Natural killer cell treated with Interleukin-12 subunit alpha and Interleukin-12 subunit beta and Interleukin-15 and Interleukin-18, amount 100 ng/mL, for 72 hours (primary cell): ENCODE measurements at places on chromosomes 6 and 20.

GRCh38 chr6:19552076-19552475 lies 285.1 kb upstream of the ID4 start:
- no peak for DNase-seq

DNA sequence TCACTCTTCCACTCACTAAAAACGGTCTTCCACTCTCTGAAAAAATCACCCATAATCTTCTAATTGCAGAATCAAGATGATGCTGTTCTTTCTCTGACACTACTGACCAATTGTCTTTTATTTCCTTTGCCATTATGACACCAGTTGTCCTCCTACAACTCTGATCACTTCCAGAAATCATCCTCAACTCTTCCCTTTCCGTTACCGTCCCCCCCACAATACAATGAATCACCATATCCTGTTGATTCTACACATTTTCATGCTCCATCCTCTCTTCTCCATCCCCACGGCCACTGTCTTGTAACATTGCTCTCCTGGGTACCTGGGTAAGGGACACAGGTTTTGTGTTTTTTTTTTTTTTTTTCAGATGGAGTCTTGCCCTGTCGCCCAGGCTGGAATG lies 2.5 kb upstream of the PPP2R5D start:
- no peak for DNase-seq

- no peak for DNase-seq
Observed at GRCh38 chr6:83884523-83884922, 25.0 kb downstream of the CYB5R4 start.

DNA sequence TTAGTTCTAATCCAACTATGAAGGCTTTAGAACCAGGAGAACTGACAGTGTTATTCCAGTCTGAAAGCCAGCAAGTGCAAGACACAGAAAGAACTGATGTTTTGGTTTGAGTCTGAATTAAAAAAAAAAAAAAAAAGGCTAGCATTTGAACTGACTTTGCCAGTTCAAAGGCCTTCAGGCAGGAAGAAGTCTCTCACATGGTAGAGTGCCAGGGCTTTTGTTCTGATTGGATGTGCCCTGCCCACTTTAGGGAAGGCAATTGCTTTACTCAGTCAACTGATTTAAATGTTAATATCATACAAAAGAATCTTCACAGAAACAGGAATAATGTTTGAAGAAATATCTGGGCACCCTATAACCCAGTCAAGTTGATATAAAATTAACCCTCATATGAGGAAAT lies 212.2 kb downstream of the HIVEP2 start:
- DNase-seq, result no peak

- DNase-seq, result no peak
Observed at GRCh38 chr6:122833021-122833491, 44.0 kb downstream of the SMPDL3A start.

DNA sequence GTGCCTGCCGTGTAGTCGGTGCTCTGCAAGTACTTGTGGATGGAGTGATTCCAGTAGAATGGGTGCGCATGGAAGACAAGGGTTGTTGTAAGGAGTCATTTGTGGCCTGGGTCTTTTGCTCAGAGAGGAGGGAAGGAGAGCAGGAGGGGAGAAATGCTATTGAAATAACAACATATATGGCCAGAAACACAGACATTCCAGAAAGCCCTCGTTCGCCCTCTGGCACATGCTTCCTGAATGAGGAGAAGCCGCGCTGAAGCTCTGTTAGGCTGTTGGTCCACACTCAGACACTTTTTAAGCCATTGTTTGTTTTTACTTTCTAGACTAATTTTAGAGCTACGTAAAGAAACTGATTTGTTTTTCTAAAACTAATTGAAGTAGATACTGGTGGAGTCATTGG lies 107.4 kb downstream of the RPP40 start:
- DNase-seq, result no peak

GRCh38 chr6:157893238-157893637 lies 70.2 kb downstream of the SNX9 start:
- no peak for DNase-seq

GRCh38 chr20:57562541-57563465 lies 1.9 kb downstream of the PCK1 start:
- no peak for DNase-seq

DNA sequence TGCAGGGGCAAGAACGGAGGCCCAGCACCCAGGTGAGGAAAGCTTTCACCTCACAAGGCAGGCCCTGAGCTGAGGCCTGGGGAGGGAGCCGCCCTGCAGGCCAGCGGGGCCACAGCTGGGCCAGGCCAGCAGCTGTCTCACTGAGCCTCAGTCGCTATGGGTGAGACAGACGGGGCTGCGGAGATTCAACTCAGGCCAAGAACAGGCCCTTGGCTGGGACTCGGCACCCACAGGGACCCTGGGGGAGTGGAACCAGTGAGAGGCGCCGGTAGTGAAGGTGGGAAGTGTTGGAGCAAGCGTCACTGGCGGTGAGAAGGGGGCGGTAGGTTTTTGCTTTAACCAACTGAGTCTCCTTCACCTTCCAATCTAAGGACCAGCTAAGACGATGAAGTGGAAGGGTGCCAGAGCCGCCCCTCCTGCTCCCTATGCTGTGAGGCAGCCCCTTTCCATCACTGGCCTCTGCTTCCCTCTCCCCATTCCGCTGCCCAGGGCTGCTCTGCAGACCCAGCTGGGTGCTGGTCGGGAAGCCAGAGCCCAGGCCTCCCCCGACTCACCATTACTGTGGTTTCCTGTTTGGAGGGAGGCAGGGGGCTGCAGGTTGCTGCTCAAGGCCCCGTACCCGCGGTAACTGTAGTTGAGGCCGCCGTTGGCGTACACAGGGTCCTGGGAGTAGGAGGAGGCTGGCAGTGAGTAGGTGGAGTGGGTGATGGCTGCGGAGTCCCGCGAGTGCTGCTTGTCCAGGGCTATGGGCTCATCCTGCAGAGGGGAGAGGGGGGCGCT lies 93.7 kb downstream of the ASXL1 start:
- no peak for DNase-seq

- DNase-seq, result no peak
Observed at GRCh38 chr6:84645563-84646266, 118.7 kb downstream of the TBX18 start.

- DNase-seq, result no peak
Observed at GRCh38 chr6:119390247-119390793, 40.8 kb upstream of the MAN1A1 start.

DNA sequence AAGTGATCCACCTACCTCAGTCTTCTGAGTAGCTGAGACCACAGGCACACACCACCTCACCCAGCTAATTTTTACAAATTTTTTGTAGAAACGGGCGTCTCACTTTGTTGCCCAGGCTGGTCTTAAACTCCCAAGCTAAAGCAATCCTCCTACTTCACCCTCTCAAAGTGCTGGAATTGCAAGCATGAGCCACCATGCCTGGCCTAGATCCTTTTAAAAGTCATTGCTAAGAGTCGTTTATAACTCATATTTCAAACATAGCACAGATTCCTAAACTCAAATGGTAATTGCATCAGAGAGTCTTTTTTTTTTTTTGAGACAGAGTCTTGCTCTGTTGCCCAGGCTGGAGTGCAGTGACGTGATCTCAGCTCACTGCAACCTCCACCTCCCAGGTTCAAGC lies 7.7 kb upstream of the SAMHD1 start:
- no peak for DNase-seq

DNA sequence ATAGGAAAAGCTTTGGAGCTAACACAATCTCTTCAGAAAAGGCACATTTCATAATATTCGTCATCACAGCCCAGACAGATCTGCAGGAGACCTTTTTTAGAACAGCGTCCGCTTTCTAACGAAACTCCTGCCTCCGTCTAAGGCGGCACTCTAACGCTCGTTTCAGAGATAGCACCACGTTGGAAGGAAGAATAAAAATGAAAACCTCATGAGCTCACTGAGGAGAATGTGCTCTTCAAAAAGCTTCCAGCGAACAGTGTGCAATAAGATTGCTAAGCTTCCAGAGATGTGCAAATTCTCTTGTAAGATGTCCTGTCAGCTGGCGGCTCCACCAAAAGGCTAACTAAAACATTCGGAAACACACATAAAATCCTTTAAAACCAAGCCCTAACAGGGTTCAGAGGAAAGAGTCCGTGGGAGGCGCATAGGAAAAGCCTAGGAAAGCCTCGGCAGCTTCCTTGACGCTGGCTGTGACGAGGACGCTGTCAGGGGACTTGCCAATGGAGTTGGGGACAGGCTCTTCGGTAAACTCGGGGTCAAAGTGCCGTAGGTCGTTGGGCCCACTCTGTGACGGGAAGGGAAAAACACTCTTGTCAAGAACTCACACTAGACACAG lies 117.6 kb upstream of the SLC2A12 start:
- no peak for DNase-seq

DNA sequence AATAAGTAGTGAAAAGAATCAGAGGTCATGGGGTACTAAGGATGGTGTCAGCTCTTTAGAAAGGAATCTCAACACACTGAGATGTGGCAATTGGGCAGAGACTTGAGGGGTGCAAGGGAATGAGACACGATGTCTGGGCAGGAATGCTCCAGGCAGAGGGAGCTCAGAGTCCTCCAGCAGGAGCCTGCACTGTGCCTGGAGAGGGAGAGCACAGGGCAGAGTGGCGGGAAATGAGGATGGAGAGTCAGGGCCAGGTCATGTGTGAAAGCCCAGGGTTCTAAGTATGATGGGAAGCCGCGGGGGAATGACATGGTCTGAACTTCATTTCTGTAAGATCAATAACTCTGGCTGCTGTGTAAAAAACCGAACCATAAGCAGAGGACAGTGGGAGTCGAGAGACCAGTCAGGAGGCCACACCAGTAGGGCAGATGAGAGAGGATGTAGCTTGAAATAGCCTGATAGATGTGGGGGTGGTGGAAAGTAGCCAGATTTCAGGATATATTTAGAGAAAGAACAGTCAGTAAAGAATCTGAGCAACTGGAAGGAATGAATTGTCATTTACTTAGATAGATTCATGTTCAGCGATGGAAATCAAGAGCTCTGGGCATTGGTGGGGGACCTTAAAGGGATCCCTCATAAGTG lies 133.4 kb upstream of the DTNBP1 start:
- DNase-seq, result no peak

- no peak for DNase-seq
Observed at GRCh38 chr20:15031546-15032351, 694.3 kb upstream of the FLRT3 start.

- no peak for DNase-seq
Observed at GRCh38 chr6:169391473-169392071, 137.9 kb upstream of the THBS2 start.

- DNase-seq, result no peak
Observed at GRCh38 chr6:91167846-91168245, 581.0 kb upstream of the MAP3K7 start.

GRCh38 chr6:141097471-141097870 lies 1035.3 kb upstream of the GJE1 start:
- no peak for DNase-seq
